ENCODE measurements at places on chromosomes 12 and 14.

- DNase-seq = no peak
Measured at GRCh38 chr12:12088147-12088546, 17.4 kb downstream of the BCL2L14 start.

- no peak for DNase-seq
Measured at GRCh38 chr14:53748691-53749090, 207.9 kb downstream of the BMP4 start.

GRCh38 chr12:54126696-54127537 lies 61.9 kb downstream of the SMUG1 start:
- no peak for DNase-seq

DNA sequence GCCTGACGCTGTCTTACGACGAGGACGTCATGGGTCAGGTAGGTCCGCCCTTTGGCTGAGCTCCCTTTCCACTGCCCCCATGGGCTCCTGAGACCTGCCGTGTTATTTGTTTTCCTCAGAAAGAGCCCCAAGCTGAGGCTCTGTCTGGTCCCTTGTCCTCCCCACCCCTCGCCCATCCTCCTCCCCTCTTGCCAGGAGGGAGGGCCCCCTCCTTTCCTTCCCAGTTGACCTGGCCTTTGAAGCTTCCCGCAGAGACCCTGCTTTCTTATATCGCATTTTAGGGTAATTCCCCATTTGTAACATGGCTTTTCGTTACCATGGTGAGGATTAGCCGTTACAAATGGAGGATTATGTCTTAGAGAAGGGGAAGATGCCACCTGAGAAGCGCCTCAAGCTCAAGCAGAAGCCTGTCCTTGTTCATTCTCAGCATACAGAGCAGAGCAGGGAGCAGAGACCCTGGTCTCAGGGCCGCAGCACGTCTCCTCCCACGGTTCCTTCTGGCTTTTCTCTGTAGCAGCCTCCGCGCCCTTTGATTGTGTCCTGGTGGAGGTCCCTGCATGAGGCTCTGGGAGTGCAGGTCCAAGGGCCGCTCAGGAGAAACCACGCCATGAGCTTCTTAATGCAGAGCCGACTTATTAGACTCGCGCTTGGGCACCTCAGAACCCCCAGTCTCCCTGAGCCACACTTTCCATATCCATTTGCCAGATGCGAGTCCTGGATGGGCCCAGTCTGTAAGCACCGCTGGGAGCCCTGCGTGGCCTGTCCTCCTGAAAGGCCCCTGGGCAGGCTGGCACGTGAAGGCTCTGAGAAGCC lies 47.2 kb downstream of the UBE3B start:
- no peak for DNase-seq

- no peak for DNase-seq
Measured at GRCh38 chr12:132194556-132194955, 50.3 kb downstream of the NOC4L start.

DNA sequence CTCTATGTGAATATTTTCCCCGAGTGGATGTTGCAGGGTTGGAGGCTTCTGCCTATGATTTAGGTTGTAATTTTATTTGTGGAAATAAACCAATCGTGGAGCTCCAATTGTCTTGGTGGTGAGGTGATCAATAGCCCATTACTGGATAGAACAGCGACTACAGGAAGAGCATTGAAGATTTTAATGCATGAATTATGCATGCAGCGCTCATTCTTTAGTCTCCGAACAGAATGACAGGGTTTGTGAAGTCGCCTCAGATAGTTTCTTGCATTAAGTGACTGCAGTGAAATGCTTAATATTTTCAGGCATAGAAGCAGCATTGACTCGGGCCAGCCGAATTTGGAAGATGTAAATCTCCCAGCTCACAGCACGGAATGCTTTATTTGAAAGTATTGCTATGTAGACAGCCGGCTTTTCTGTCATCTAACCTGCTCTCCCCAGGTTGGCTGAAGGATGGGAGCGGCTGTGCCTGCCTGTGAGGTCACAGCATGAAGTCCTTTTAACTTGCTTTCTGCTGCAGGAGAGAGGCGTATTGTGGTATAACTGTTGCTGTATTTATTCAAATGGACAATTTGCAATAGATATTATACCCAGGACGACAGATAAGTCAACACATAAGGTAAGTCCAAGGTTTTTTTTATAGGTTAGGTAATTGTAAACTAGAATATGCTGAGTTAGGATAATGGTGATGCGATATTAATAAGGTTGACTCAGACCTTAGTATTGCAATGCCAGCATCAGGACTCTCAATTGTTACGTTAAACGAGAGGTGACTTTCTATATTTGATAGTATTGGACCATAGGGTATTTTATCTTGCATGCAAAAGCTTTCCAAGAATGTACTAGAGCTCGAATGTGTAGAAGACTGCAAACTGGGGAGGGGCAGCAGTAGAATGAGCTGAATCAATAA lies 135.7 kb downstream of the CNTN1 start:
- no peak for DNase-seq

- peak; percentile 55 for DNase-seq
Measured at GRCh38 chr14:87869619-87870583, 123.1 kb downstream of the GALC start.

DNA sequence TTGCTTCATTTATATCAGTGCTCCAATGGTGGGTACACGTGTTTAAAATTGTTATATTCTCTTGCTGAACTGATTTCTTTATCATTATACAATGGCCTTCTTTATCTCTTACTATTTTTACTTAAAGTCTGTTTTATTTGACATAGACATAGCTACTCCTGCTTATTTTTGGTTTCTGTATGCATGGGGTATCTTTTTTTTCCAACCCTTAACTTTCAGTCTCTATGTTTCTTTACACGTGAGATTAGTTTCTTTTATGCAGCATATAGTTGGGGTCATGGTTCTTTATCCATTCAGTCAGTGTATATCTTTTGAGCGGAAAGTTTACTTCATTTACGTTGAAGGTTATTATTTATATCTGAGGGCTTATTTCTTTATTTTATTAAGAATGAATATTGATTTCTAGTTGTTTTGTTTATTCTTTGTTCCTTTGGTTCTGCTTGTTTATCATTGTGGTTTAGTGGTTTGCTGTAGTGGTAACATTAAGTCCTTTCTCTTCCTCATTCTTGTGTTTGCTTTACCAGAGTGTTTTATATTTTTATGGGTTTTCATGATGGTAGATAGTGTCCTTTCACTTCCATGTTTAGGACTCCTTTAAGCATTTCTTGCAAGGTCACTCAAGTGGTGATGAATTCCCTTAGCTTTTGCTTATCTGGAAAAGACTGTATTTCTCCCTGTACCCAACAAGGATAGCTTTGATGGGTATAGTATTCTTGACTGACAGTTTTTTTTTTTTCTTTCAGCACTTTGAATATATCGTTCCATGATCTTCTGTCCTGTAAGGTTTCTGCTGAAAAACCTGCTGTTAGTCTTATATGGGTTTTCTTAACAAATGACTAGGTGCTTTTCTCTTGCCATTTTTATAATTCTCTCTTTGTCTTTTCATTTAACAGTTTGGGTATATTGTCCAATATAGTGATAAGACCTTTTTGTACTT lies 38.3 kb upstream of the FAR2 start:
- no peak for DNase-seq

DNA sequence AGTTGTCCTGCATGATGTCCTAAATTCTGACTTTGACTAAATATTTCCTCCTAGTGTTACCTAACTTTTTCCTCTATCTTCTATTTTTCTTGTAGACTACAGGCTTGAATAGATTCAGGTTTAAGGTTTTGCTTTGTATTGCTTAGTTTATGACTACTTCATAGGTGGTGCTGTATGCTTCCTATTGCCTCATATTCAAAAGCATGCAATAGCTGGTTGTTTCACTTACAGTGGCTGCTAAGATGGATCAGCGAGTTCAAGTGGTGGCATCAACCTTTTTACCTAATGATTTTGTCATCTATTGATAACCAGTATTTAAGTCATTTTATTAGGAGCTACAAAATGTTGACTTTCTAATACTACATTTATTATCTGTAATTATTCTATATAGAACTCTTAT lies 36.3 kb upstream of the BICD1 start:
- no peak for DNase-seq

GRCh38 chr12:10726945-10727344 lies 3.8 kb upstream of the YBX3 start:
- no peak for DNase-seq

GRCh38 chr14:32009221-32009975 lies 67.7 kb upstream of the ARHGAP5 start:
- no peak for DNase-seq

DNA sequence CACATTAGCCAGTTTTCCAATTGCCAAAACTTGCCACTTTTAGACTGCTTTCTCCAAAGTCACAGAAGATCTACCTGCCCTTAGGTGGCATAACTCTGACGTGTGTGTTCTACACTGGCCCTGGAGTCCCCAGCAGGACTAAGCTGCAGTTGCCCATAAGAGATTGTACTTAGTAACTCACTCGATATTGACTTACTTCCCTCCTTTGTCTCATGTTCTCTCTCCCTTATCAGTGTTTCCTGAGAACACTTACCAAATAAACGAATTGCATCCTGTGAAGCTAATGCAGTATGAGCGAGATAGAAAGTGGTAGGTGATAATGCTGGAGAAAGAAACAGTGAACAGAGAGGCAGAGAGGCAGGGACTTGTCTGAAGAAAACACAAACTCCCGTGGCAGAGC lies 117.2 kb downstream of the NUAK1 start:
- no peak for DNase-seq

DNA sequence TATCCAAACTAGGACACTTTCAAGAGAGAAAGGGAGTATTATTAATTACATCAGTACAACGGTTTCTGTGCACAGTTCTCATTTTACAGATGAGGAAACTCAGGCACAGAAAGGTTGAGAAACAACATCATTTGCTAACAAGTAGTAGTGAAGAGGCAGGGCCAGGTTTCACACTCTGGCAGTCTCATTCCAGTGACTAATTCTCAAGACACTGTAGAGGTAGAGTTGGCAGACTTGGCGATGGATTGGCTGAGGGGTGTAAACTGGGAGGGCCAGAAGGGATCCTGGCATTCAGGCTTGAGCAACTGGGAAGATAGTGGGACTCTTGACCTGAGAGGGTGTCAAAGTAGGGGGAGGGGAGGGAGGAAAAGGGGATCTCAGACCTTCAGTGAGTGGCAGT lies 73.8 kb upstream of the BDKRB2 start:
- peak; percentile 50 for DNase-seq

GRCh38 chr14:52333823-52334657 lies 19.9 kb downstream of the PTGER2 start:
- DNase-seq = no peak

- no peak for DNase-seq
Measured at GRCh38 chr12:86138770-86139169, 117.4 kb downstream of the MGAT4C start.

GRCh38 chr12:92178340-92178739 lies 32.7 kb upstream of the BTG1 start:
- DNase-seq = no peak

- no peak for DNase-seq
Measured at GRCh38 chr12:15276088-15276698, 46.1 kb upstream of the PTPRO start.

DNA sequence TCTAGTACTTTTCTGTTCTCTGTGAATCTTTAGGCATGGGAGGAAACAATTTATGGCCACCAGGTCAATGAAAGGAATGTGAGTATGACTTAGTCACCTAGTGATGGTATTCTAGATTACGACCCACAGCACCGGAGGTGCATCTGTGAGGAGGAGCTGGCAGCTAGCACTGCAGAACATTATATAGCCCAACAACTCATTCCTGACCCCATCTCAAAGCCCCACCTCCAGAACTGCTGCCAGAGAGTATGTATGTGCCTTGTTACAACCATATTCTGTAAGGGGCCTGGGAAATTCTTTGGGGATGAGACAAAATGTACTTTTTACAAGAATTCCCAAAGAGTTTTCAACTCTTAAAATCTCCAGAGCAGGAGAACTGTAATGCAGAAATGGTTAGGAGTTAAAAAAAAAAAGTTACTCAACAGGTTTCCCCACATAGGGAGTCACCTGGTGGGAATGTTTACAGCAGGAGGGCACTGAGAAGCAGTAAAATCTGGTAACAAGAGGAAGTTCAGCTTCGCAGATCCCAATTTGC lies 34.9 kb upstream of the CERS5 start:
- no peak for DNase-seq

DNA sequence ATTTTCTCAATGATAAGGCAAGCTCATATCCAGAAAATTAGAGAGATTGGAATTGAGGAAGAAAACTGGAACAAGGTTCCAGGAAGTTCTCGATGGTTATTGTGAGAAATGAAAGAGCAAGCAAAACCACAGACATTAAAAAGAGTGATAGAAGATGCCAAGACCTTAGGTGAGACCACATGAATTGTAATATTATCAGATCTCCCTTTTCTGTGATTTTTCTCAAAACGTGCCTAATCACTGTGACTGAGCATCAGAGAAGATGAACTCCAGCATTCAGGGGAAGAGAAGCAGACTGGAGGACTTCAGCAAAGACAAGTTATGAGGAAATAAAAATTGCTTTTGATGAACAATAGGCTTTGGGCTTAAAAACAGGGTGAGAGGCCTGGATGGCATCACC lies 278.8 kb downstream of the SOX5 start:
- no peak for DNase-seq

GRCh38 chr12:91663744-91664143 lies 481.1 kb upstream of the DCN start:
- no peak for DNase-seq

GRCh38 chr12:104344682-104345081 lies 41.1 kb downstream of the EID3 start:
- DNase-seq = no peak

DNA sequence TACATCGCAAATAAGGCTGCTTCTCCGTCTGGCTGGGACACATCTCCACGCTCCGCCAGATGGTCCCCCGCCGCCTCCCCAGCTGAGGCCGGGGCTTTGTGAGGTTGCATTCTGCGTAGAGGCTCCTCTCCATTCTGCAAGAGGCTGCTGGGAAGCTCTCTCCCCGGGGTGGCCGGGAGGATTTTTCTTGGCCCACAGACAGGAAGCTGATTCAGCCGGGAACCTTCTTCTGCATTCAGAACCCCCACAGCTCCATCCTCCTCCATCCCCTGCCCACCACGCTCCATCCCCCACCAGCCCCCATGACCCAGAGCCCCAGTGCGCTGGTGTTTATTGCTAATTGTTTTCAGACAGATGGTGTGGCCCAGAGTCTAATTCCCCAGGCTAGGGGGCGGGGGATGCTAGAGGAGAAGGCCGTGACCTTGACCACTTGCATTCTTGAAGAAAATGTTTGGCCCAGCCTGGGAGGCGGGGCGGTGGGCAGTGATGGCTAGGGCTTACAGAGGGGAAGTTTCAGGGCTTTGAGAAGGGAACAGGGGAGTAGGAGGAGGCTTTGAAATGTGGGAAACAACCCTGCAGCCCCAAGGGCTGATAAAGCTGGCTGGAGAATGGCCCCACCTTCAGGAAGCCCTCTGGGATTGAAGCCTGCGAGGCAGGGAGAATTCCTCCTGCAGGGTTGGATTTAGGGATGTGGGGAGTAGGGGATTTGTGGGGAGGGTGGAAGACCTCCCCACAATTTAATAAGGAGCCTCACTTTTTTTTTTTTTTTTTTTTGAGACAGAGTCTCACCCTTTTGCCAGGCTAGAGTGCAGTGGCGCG lies 88.5 kb upstream of the NCOR2 start:
- no peak for DNase-seq

DNA sequence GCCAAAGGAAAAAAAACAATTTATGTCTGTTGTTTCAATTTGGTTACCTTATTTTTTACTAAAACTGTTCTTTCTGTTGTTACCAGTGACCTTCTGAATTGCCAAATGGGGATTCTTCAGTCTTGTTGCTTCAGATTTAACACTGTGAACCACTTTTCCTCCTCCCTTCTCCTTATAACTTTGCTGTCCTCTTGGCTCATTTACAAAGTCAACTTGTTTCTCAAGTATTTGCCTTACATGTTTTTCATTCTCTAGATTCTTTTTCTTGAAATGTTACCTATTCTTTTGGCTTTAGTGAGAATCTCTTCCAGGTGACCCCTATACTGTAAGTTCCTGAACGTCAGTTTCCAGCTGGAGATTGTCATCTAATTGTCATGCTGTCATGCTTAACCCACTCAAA lies 19.4 kb downstream of the FUT8 start:
- no peak for DNase-seq

All from epithelial cell of prostate (primary cell).